ENCODE measurements at places on chromosomes 4 and X. TPM values are rescaled to one million over a fixed set of nuclear protein-coding genes. Genes with fewer than 3 reads are reported as not detected.

The SLITRK2 gene
- total RNA-seq: not detected

The CT45A10 gene
- not detected for total RNA-seq

The CAPN6 gene
- total RNA-seq: not detected

The SSX1 gene
- not detected for total RNA-seq

The HSFX2 gene
- not detected for total RNA-seq

The LRCH2 gene
- total RNA-seq: not detected

The TLR2 gene
- 3.9 TPM for total RNA-seq

The FGFRL1 gene
- 22.4 TPM for total RNA-seq

The LIMCH1 gene
- total RNA-seq: not detected

The DDIT4L gene
- not detected for total RNA-seq

The CTAG1A gene
- not detected for total RNA-seq

The NUP62CL gene
- total RNA-seq: 2.3 TPM

The CD40LG gene
- 75.0 TPM for total RNA-seq

The ITIH6 gene
- total RNA-seq: not detected

The ZNF157 gene
- total RNA-seq: 1.00 TPM

The NKX6-1 gene
- not detected for total RNA-seq

The ZNF141 gene
- total RNA-seq: 59.6 TPM

The PNCK gene
- not detected for total RNA-seq

The HS6ST2 gene
- not detected for total RNA-seq

The IL15 gene
- 6.1 TPM for total RNA-seq

The MAMLD1 gene
- total RNA-seq: 1.1 TPM

The FGF16 gene
- not detected for total RNA-seq

The FAAH2 gene
- 25.6 TPM for total RNA-seq

The LONRF3 gene
- total RNA-seq: 8.7 TPM

The ADH4 gene
- total RNA-seq: not detected

The TGIF2LX gene
- not detected for total RNA-seq

The C4orf36 gene
- not detected for total RNA-seq

The GAGE13 gene
- total RNA-seq: not detected

The CTPS2 gene
- 7.2 TPM for total RNA-seq

The FAM3A gene
- total RNA-seq: 51.0 TPM

The CXXC4 gene
- 0.08 TPM for total RNA-seq

The CENPVL1 gene
- total RNA-seq: not detected

The MSL3 gene
- 140 TPM for total RNA-seq

The CXCL1 gene
- not detected for total RNA-seq

The PCDH7 gene
- total RNA-seq: not detected

Data from CD4-positive, alpha-beta memory T cell (primary cell).